ENCODE measurements at places on chromosomes 3 and 15.

- peak; percentile 96 for DNase-seq
These were observed 11.4 kb downstream of the GPR87 start for GRCh38 chr3:151305060-151305774.

GRCh38 chr3:49648354-49649019 lies 25.7 kb upstream of the APEH start:
- no peak for DNase-seq

DNA sequence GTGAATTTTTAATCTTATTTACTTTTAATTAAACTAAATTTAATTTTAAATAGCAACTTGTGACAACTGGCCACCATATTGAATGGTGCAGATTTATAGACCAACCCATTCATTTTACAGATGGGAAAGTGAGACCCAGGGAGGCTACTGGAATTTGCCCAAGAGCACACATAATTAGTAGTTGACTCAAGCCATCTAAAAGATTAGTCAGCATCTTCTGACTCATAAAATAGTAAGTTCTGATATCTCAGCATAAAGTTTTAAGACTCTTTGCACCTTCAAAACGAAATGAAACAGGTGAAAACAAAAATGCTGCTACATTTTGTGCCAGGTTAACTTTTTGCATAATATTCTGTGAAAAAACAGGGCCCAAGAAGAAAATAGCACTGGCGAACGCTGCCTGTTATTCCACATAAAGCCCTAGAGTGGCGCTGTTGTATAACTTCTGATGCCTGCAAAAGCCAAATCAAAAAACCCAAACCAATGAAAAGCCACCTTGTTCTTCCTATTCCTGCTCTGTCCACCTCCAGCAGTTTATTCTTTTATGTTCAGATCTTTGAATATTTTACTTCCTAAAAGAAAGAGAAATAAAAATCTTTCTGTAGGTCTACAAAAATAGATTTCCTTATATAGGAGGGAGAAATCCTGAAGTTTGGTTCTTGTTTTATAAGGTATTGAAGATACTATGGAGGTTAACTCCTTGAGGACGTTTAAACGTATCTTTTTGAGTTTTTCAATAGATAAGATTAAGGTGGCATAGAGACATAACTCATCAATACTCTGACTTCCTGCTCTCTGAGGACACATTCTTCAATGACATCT lies 62.8 kb downstream of the OTOL1 start:
- DNase-seq: peak; percentile 9

- DNase-seq: no peak
These were observed 55.8 kb downstream of the ADCY5 start for GRCh38 chr3:123392871-123393620.
